MCF 10A (cell line): ENCODE measurements at places on chromosomes 12 and 14. TPM values are rescaled to one million over a fixed set of nuclear protein-coding genes. Genes with fewer than 3 reads are reported as not detected.
A peak's percentile ranks its signal among the peaks of the same experiment; 100 is the strongest.

- H3K4me1 ChIP-seq: peaks cover 6% of the 10 kb centered on the region
- H3K36me3 ChIP-seq: peaks cover 4% of the 10 kb centered on the region
- DNase-seq: no peak
- H3K27ac ChIP-seq: no peak overlapping the region
- no peak overlapping the region for H3K4me3 ChIP-seq
Observed at GRCh38 chr12:105945880-105946279, 192.9 kb downstream of the NUAK1 start.

DNA sequence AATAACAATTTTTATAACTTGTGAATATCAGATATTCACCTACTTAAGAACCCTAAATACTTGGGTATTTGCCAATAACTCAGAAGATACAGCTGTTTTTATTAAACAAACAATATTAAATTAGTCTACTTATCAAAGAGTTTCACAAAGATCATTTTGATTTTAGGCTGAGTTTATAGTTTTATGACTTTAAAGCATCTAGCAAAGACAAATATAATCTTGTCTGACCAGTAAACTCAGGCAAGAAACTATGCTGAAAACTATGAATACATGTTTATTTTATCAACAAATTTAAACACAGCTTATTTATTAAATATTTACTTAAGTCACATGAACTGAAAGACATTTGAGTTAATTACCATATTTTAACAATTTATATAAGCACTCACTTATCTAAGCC lies 18.5 kb upstream of the SERPINA1 start:
- H3K27me3 ChIP-seq: no peaks in the 10 kb centered on the region
- no peak overlapping the region for H3K27ac ChIP-seq
- H3K36me3 ChIP-seq: no peaks in the 10 kb centered on the region

GRCh38 chr12:28425526-28425925 lies 235.3 kb downstream of the CCDC91 start:
- peaks cover 5% of the 10 kb centered on the region for H3K4me1 ChIP-seq
- no peak for DNase-seq
- no peak overlapping the region for H3K27ac ChIP-seq
- no peaks in the 10 kb centered on the region for H3K36me3 ChIP-seq

DNA sequence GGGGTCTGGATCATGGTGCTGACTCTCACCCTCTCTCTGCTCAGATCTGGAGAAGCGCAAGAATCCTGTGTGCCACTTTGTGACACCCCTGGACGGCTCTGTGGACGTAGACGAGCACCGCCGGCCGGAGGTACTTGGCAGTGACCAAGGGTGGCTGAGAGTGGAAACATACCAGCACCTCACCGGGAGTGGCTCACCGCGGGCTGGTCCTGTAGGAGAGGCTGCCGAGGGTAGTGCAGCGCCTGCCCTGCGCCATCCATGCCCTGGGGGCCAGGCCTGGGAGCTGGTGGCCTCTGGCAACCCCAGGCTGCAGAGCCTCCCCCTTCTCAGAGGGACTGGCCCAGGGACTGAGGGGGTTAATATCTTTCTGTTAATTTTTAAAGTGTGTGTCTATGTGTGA lies 46.2 kb downstream of the IL31 start:
- no peaks in the 10 kb centered on the region for H3K27me3 ChIP-seq
- no peak overlapping the region for H3K27ac ChIP-seq
- H3K36me3 ChIP-seq: peaks cover 43% of the 10 kb centered on the region
- no peak overlapping the region for H3K4me3 ChIP-seq
- peaks cover 16% of the 10 kb centered on the region for H3K4me1 ChIP-seq

Gene ARHGEF25
- total RNA-seq: 0.37 and 0.83 TPM in 2 replicates

- DNase-seq: peak; percentile 72
- H3K4me3 ChIP-seq: peak overlapping the region; percentile 95
- H3K36me3 ChIP-seq: peaks cover 13% of the 10 kb centered on the region
Observed at GRCh38 chr12:42237052-42237852, 796 bp downstream of the YAF2 start.

GRCh38 chr14:83992857-83993256 lies 1537.1 kb upstream of the FLRT2 start:
- H3K27ac ChIP-seq: no peak overlapping the region
- no peaks in the 10 kb centered on the region for H3K27me3 ChIP-seq
- H3K36me3 ChIP-seq: no peaks in the 10 kb centered on the region
- peaks cover 25% of the 10 kb centered on the region for H3K4me1 ChIP-seq

DNA sequence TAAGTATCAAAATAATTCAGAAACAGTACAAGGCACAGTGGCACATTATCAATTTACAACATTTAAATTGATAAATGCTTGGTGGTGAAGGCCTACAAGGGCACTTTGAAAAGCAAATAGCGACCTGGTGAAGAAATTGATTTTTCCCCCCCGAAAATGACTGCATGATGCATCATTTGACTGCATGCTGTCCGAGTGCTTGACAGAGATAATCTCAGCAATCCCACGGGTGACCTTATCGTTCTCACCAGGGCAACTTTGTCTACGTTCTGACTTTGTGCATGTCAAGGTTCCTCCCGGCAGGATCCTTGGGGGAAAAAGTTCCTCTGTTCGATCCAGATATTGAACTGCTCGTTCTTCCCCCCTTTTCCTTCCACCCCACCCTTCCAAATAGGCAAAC lies 384.8 kb downstream of the EGLN3 start:
- H3K36me3 ChIP-seq: no peaks in the 10 kb centered on the region
- no peak overlapping the region for H3K27ac ChIP-seq
- H3K4me1 ChIP-seq: peaks cover 55% of the 10 kb centered on the region
- H3K27me3 ChIP-seq: no peaks in the 10 kb centered on the region

- H3K36me3 ChIP-seq: no peaks in the 10 kb centered on the region
- no peak overlapping the region for H3K27ac ChIP-seq
- H3K27me3 ChIP-seq: no peaks in the 10 kb centered on the region
- H3K4me1 ChIP-seq: no peaks in the 10 kb centered on the region
- no peak overlapping the region for H3K4me3 ChIP-seq
Observed at GRCh38 chr14:89458713-89459420, 41.8 kb upstream of the FOXN3 start.

Gene PPP1R1A
- total RNA-seq: not detected in 2 replicates

GRCh38 chr14:86333493-86333892 lies 803.5 kb downstream of the FLRT2 start:
- no peak overlapping the region for H3K4me3 ChIP-seq
- peak; percentile 52 for DNase-seq
- no peaks in the 10 kb centered on the region for H3K27me3 ChIP-seq
- no peaks in the 10 kb centered on the region for H3K36me3 ChIP-seq
- H3K27ac ChIP-seq: no peak overlapping the region

DNA sequence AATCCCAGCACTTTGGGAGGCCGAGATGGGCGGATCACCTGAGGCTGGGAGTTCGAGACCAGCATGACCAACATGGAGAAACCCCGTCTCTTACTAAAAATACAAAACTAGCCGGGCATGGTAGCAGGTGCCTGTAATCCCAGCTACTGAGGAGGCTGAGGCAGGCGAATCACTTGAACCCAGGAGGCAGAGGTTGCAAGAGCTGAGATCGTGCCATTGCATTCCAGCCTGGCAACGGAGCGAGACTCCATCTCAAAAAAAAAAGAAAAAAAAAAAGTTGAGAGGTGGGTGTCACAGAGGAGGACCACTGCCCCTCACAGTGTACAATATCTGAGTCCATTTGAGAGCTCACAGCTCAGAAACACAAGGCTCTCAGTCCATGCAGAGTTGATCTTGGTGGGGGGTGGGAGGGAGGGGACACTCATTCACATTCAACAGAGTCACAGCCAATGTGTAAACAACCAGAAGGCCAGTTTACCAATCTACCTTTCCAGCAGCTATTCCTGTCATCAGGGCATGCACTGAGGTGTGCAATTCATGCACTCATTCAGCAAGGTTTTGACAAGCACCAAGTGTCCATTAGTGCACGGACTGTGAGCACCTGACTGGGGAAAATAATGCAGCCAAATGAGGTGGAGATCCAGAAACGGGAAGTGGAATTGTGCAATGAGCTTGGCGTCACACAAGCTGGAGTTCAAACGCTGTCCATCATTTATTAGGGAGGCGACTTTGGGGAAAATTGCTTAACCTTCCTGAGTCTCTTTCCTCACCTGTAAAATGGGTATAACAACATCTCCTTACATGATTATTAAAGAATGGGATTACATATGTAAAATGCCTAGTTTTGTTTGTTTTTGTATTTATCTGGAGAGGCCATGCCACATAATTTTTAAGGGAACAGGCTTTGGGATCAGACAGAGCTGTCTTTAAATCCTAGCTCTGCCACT lies 4.4 kb upstream of the EIF5 start:
- peaks cover 7% of the 10 kb centered on the region for H3K36me3 ChIP-seq
- H3K4me1 ChIP-seq: no peaks in the 10 kb centered on the region
- peaks cover 18% of the 10 kb centered on the region for H3K27me3 ChIP-seq
- H3K27ac ChIP-seq: no peak overlapping the region

GRCh38 chr14:79842270-79842669 lies 369.0 kb downstream of the DIO2 start:
- no peaks in the 10 kb centered on the region for H3K4me1 ChIP-seq
- H3K36me3 ChIP-seq: no peaks in the 10 kb centered on the region
- no peak overlapping the region for H3K27ac ChIP-seq
- H3K4me3 ChIP-seq: no peak overlapping the region
- peaks cover 44% of the 10 kb centered on the region for H3K27me3 ChIP-seq

GRCh38 chr12:1069846-1070245 lies 78.8 kb downstream of the ERC1 start:
- no peak overlapping the region for H3K4me3 ChIP-seq
- DNase-seq: no peak
- no peaks in the 10 kb centered on the region for H3K4me1 ChIP-seq
- H3K36me3 ChIP-seq: no peaks in the 10 kb centered on the region

GRCh38 chr12:112713471-112713870 lies 78.1 kb upstream of the RPH3A start:
- H3K4me1 ChIP-seq: no peaks in the 10 kb centered on the region
- H3K27ac ChIP-seq: no peak overlapping the region
- DNase-seq: no peak
- peaks cover 40% of the 10 kb centered on the region for H3K27me3 ChIP-seq

Gene ATF1
- total RNA-seq: 73.1 and 87.2 TPM in 2 replicates

Gene LRP1-AS
- total RNA-seq: not detected in 2 replicates

DNA sequence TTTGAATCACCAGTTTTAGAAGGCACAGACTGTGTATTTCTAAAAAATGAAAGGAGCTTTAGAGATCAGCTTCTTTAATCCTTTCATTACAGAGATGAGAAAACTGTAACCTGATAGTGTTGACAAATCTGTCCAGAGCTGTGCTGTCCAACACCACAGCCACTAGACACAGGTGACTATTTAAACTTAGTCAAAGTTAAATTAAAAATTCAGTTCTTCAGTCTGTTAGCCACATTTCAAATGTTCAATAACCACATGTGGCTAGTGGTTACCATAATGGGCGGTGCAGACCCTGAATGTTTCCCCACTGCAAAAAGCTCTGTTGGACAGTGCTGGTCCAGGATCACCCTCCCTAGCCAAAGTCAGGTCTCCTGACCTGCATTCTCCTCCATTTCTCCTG lies 21.6 kb downstream of the DAD1 start:
- DNase-seq: no peak
- H3K4me1 ChIP-seq: peaks cover 8% of the 10 kb centered on the region
- peaks cover 78% of the 10 kb centered on the region for H3K36me3 ChIP-seq
- H3K4me3 ChIP-seq: no peak overlapping the region
- no peaks in the 10 kb centered on the region for H3K27me3 ChIP-seq
- H3K27ac ChIP-seq: no peak overlapping the region

DNA sequence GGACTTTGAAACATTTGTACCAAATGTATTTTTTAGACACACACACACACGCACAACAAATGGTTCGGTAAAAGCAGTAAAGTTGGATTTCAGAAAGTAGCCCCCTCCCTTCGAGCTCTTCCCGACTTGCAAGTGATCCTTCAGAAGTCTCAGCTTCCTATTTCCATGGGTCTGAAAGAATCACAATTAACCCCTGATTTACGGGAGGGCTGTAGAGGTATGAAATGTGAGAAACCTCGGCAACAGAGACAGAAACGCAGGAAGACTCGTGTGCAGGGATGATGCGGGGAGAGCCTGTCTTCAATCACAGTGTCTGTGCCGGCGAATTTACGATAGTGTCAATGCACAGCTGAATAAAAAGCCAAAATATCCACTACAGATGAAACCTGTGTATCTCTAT lies 60.7 kb upstream of the VRK1 start:
- DNase-seq: no peak
- no peak overlapping the region for H3K4me3 ChIP-seq
- no peaks in the 10 kb centered on the region for H3K36me3 ChIP-seq
- H3K4me1 ChIP-seq: no peaks in the 10 kb centered on the region
- peaks cover 86% of the 10 kb centered on the region for H3K27me3 ChIP-seq

- no peaks in the 10 kb centered on the region for H3K4me1 ChIP-seq
- peaks cover 20% of the 10 kb centered on the region for H3K27me3 ChIP-seq
- no peak overlapping the region for H3K27ac ChIP-seq
- no peak overlapping the region for H3K4me3 ChIP-seq
- no peaks in the 10 kb centered on the region for H3K36me3 ChIP-seq
Observed at GRCh38 chr12:65106948-65107347, 14.2 kb downstream of the WIF1 start.

- H3K4me1 ChIP-seq: peaks cover 27% of the 10 kb centered on the region
- H3K27ac ChIP-seq: no peak overlapping the region
- no peaks in the 10 kb centered on the region for H3K27me3 ChIP-seq
- no peak for DNase-seq
- no peak overlapping the region for H3K4me3 ChIP-seq
- no peaks in the 10 kb centered on the region for H3K36me3 ChIP-seq
Observed at GRCh38 chr12:51395283-51396230, 4.4 kb upstream of the GALNT6 start.

GRCh38 chr14:21068521-21069387 lies 1.4 kb upstream of the ARHGEF40 start:
- peaks cover 26% of the 10 kb centered on the region for H3K4me1 ChIP-seq
- peaks cover 11% of the 10 kb centered on the region for H3K27me3 ChIP-seq
- H3K36me3 ChIP-seq: peaks cover 12% of the 10 kb centered on the region
- H3K4me3 ChIP-seq: peak overlapping the region; percentile 83

Gene SYT1
- 7.4 and 10.4 TPM in 2 replicates for total RNA-seq

Gene AKAP3
- total RNA-seq: 0.54 and 1.1 TPM in 2 replicates

GRCh38 chr12:22238211-22238610 lies 96.3 kb downstream of the ST8SIA1 start:
- peaks cover 10% of the 10 kb centered on the region for H3K4me1 ChIP-seq
- no peaks in the 10 kb centered on the region for H3K36me3 ChIP-seq
- H3K27ac ChIP-seq: no peak overlapping the region
- no peak for DNase-seq

DNA sequence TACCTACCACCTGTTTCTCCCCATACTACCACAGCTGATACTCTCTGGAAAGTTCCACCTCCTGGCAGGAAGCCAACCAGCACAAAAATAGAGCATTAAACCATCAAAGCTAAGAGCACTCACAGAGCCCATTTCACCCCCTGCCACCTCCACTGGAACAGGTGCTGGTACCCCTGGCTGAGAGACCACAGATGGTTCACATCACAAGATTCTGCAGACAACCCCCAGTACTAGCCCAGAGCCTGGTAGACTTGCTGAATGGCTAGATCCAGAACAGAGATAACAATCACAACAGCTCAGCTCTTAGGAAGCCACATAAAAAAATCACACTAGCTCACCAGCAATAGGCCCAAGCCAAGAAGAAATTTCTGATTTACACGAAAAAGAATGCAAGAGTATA lies 855.2 kb downstream of the FSCB start:
- H3K4me3 ChIP-seq: no peak overlapping the region
- no peak overlapping the region for H3K27ac ChIP-seq
- no peaks in the 10 kb centered on the region for H3K27me3 ChIP-seq
- no peak for DNase-seq
- H3K4me1 ChIP-seq: no peaks in the 10 kb centered on the region
